ENCODE measurements at places on chromosomes 4 and X. TPM values are rescaled to one million over a fixed set of nuclear protein-coding genes. Genes with fewer than 3 reads are reported as not detected.

Gene OTUD6A
- not detected for total RNA-seq

- ATAC-seq, result no peak
Measured at GRCh38 chr4:115562506-115562905, 449.1 kb upstream of the NDST4 start.

Gene CITED1
- not detected for total RNA-seq

Gene NPNT
- total RNA-seq, result 17.5 TPM

GRCh38 chrX:48938721-48939425, 18.5 kb downstream of the OTUD5 start:
- ATAC-seq, result peak; percentile 26

Gene SLC4A4
- 0.96 TPM for total RNA-seq

- ATAC-seq, result no peak
Measured at GRCh38 chrX:146278381-146278780, 460.8 kb downstream of the SLITRK2 start.

Gene GABRG1
- not detected for total RNA-seq

GRCh38 chr4:17096692-17097091, 198.2 kb upstream of the LDB2 start:
- no peak for ATAC-seq

DNA sequence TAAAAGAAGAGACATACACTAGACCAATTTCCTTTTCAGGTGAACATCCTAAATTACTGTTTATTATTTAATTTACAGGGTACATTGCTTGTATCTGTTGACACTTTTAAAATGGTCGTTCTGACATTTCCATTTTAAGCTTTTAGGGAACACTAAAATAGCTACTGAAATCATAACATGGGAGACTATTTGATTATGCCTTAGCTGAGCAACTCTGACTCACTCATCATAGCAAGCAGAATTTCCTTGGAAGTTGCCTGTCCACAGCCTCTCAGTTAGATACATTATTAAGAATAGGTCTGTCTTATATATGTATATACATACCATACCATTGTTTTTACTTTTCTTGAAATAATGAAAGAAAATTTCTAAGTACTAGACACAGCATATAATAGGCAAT, 22.0 kb downstream of the GUCY1B1 start:
- ATAC-seq, result no peak

- no peak for ATAC-seq
Measured at GRCh38 chrX:10709276-10709675, 88.9 kb upstream of the MID1 start.

Gene MAGEB2
- total RNA-seq, result not detected

- no peak for ATAC-seq
Measured at GRCh38 chr4:185546335-185546734, 11.0 kb upstream of the PDLIM3 start.

- ATAC-seq, result peak; percentile 58
Measured at GRCh38 chr4:102815981-102816380, 11.4 kb downstream of the UBE2D3 start.

- no peak for ATAC-seq
Measured at GRCh38 chr4:154960476-154960875, 179.4 kb downstream of the RBM46 start.

DNA sequence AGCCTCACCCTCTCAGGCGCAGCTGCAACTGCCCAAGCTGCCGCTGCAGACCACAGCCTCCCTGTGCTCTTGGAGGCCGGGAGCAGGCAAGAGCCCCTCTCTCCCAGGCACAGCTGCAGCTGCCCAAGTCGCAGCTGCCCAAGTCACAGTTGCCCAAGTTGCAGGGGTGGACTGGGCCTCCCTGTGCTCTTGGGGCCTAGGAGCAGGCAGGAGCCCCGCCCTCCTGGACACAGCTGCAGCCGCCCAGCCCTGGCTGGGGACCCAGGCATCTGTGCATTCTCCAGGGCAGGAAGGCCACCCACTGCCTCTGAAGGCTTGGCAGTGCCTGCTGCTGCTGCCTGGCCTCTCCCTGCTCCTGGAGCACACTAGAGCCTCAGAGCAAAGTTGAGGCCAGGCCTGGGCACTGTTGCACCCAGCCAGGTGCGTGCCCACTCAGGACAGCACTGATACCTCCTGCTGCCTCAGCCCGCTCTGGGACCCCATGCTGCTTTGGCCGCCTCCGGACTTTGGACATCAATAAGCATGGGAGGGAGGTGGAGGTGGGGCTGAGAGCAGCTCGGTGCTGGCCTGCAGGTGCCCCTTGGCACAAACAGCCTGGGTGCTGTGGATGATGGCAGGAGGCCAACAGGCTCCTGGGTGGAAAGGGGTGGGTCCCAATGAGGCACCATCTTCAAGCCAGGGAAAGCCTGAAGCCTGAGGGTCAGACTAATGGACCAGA, 247.5 kb downstream of the PDGFC start:
- no peak for ATAC-seq

DNA sequence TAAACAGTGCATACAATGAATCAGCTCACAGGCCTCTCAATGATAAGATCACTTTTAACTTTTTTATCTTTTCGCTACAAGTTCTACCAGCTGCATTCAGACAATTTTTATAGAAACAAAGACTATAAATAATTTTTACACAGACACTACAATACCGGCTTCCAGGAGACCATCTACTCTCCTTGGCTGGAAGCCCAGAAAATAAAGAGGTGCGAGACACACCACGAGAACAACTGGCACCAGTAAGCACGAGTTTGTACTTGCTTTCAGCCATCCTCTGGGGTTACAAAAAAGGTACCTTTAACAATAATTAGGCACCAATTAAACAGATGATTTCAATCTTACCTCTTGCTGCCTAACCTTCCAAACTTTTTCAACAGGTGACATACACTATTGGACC, 11.2 kb upstream of the PRDX4 start:
- ATAC-seq, result no peak

DNA sequence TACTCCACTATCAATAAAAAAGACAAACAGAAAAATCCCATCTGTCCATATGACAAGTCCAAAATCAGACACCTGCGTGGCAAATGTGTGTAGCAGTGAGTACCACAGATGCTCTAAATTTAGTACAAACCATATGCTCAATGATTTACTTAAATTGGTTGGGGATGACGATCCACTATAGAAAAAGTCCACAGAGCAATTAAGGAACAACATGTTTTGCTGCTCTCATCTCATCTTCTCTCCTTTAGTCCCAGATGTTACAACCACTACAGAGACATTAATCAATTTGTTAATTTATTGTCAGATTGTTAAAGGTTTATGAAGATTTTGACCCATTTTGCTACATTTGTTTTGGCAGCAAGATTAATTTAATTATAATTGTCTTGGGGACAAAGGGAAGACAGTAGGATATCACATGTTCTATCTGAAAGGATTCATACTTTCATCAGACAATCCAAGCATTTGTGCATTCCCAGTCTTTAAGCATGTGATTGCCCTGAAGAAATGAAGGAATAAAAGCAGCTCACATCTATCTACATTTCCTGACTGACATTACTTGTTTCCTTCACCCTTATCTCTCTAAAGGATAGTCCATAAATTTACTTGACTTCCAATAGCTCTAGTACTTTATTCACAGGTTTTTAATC, 2268.1 kb downstream of the PCDH7 start:
- ATAC-seq, result no peak

Gene DHRSX
- 9.7 TPM for total RNA-seq

GRCh38 chrX:49106930-49107329, 16.6 kb downstream of the GPKOW start:
- peak; percentile 84 for ATAC-seq

DNA sequence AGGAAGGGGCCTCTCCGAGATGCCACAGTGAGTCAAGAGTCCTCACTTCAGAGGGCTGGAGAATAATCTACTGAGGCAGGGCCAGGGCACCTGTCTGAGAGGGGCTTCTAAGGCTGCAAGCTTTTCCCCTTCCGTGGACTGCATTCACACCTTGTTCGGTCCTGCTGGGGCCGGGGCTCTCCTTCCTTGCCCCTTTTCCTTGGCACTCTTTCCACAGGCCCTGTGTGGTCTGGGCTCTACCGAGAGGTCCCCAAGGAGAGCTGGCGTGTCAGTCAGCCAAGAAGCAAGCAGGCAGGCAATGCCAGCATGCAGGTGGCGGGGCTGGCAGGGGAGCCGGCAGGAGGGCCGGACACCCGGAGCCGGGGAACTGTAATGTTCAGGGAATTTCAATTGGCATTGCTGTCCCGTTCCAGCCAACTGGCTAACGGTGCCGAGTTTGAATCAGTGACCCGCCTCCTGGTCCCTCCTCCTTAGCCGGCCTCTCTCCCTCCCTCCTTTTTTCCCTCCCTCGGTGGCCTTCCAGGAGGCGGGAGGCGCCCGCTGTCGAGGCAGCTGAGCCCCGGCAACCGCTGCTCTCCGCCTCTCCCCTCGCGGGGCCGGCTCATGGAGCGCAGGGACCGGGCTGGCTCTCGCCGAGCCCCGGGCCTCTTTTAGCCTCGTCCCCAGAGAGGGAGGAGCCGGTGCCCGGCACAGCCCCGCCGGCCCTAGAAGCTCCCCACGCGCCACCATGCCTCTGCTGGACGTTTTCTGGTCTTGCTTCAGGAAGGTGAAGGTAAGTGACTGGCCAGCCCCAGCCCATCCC, at the start of gene STARD8:
STARD8 (plus strand) TSS at position 511 of the 802 bp plus-strand sequence; CDS start at position 728, 217 bp downstream.
- ATAC-seq, result peak; percentile 41
